Gastrocnemius medialis (tissue), 4 donors: ENCODE measurements at places on chromosomes 7 and 10.
A peak's percentile ranks its signal among the peaks of the same experiment; 100 is the strongest.

DNA sequence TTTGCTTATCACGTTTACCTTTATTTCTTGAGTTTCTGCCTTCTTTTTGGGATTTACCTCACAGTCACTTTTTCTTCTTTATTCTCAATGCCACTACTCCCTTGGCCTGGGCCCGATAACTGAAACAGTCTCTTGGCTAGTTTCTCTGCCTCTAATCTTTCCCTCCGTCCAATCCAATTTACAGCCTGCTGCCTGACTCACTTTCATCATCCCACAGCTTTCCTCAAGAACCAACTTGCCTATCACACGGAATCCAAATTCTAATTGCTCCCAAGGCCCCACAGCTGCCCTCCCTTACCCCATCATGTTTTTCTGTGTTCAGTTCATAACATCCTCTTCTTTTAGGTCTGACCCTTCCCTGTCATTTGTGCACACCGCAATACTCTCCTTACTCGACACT is 121.4 kb downstream of the HIPK2 start:
- H3K36me3 ChIP-seq: no peaks in the 10 kb centered on the region
- no peak overlapping the region for H3K4me3 ChIP-seq
- no peak for DNase-seq
- no peak overlapping the region for H3K27ac ChIP-seq

DNA sequence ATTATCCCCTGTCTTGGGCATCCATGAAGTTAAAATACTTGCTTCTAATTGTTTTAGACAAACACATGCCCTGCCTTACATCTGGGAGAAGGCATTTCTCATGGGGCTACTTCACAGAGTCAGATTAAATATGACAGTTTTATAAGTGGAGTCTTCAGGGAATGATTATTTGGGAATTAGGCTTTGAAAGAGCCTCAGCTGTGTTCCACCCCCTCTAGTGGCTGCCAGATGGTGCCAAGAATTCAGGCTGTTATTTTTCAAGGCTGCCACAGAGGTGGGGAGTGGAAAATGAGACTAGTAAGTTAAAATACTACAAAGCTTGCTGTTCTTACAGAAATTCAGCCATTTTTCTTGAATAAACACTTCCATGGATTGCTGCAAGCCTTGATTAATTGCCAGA is 45.8 kb upstream of the DNAH11 start:
- no peaks in the 10 kb centered on the region for H3K27me3 ChIP-seq
- H3K4me3 ChIP-seq: no peak overlapping the region
- DNase-seq: no peak

- no peak overlapping the region for H3K27ac ChIP-seq
- no peaks in the 10 kb centered on the region for H3K36me3 ChIP-seq
- no peaks in the 10 kb centered on the region for H3K4me1 ChIP-seq
Observed at GRCh38 chr10:96670786-96671185, 49.5 kb downstream of the PIK3AP1 start.

DNA sequence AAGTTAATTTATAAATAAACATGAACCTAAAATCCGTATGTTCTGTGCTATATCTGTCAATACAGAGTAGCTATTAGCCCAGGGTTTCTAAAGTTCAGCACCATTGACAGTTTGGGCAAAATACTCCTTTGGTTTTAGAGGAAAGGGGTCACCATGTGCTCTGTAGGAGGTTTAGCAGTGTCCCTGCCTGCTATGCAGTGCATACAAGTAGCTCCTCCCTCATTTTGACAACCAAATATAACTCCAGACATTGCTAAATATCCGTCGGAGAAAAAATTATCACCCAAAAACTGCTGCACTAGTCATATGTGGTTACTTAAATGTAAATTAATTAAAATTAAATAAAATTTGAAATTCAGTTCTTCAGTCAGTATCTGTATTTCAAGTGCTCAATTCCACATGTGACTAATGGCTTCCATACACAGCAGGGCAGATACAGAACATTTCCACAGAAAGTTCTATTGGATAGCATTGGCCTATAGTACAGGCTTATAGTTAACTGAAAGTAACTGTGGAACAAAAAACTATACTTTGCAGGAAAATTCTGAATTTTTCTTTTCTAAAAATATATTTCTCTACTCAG is 6.4 kb downstream of the UPF2 start:
- H3K4me3 ChIP-seq: no peak overlapping the region
- no peaks in the 10 kb centered on the region for H3K36me3 ChIP-seq
- H3K27me3 ChIP-seq: no peaks in the 10 kb centered on the region
- DNase-seq: no peak

- DNase-seq: no peak
- no peak overlapping the region for H3K27ac ChIP-seq
- peaks cover 15% of the 10 kb centered on the region for H3K27me3 ChIP-seq
- no peaks in the 10 kb centered on the region for H3K4me1 ChIP-seq
- H3K4me3 ChIP-seq: no peak overlapping the region
Observed at GRCh38 chr10:2986391-2986801, 81.0 kb upstream of the PFKP start.

GRCh38 chr10:11156480-11156879 is 138.8 kb downstream of the CELF2 start:
- H3K36me3 ChIP-seq: no peaks in the 10 kb centered on the region
- H3K27me3 ChIP-seq: no peaks in the 10 kb centered on the region
- no peak overlapping the region for H3K4me3 ChIP-seq
- no peak overlapping the region for H3K27ac ChIP-seq
- no peak for DNase-seq

DNA sequence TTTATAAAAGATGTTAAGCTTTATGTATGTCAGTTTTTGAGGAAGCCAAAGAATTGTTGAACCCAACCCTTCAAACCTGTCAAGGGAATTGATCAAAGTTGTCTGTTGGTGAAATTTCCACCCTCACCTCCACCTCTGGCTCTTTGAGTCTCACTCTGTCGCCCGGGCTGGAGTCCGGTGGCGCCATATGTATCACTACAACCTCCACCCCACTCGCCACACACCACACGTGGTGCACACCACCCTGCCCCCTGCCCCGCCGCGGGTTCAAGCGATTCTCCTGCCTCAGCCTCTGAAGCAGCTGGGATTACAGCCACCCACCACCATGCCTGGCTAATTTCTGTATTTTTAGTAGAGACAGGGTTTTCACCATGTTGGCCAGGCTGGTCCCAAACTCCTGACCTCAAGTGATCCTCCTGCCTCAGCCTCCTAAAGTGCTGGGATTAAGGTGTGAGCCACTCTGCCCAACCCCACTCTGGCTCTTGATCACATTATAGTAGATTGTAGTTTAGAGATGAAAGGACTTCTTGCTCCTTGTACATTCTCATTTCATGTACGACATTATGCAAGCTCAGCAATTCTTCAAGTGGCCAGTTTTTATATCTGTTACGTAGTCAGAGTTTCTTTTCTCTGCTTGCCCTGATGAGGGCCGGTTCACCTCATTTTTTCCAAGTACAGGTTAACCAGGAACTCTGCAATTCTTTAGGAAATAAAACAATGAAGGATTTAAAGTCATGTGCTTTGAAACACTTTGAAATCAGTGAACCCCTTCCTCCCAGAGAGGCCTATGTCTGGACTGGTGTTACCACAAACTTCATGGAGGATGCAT is 7.0 kb downstream of the BAMBI start:
- no peaks in the 10 kb centered on the region for H3K27me3 ChIP-seq
- no peaks in the 10 kb centered on the region for H3K4me1 ChIP-seq
- DNase-seq: no peak
- no peak overlapping the region for H3K27ac ChIP-seq
- H3K36me3 ChIP-seq: no peaks in the 10 kb centered on the region
- H3K4me3 ChIP-seq: no peak overlapping the region

- no peak overlapping the region for H3K27ac ChIP-seq
- H3K4me3 ChIP-seq: no peak overlapping the region
- no peaks in the 10 kb centered on the region for H3K36me3 ChIP-seq
- H3K4me1 ChIP-seq: peaks cover 21% of the 10 kb centered on the region
- no peaks in the 10 kb centered on the region for H3K27me3 ChIP-seq
Observed at GRCh38 chr7:6172224-6172909, 100.1 kb downstream of the CYTH3 start.

GRCh38 chr10:130190055-130190736 is 54.0 kb downstream of the GLRX3 start:
- H3K27me3 ChIP-seq: no peaks in the 10 kb centered on the region
- no peaks in the 10 kb centered on the region for H3K36me3 ChIP-seq
- peak; percentile 75 for DNase-seq
- H3K27ac ChIP-seq: no peak overlapping the region
- H3K4me3 ChIP-seq: peak overlapping the region; percentile 70

GRCh38 chr7:30596014-30596641 is 1.4 kb downstream of the GARS1 start:
- H3K36me3 ChIP-seq: no peaks in the 10 kb centered on the region
- peaks cover 26% of the 10 kb centered on the region for H3K4me1 ChIP-seq
- no peaks in the 10 kb centered on the region for H3K27me3 ChIP-seq
- peak overlapping the region; percentile 99 for H3K4me3 ChIP-seq
- DNase-seq: no peak
- peak overlapping the region; percentile 99 for H3K27ac ChIP-seq

- H3K36me3 ChIP-seq: no peaks in the 10 kb centered on the region
- no peaks in the 10 kb centered on the region for H3K27me3 ChIP-seq
- DNase-seq: peak; percentile 60
- H3K4me3 ChIP-seq: no peak overlapping the region
Observed at GRCh38 chr10:78657163-78657861, 411.5 kb upstream of the ZMIZ1 start.

DNA sequence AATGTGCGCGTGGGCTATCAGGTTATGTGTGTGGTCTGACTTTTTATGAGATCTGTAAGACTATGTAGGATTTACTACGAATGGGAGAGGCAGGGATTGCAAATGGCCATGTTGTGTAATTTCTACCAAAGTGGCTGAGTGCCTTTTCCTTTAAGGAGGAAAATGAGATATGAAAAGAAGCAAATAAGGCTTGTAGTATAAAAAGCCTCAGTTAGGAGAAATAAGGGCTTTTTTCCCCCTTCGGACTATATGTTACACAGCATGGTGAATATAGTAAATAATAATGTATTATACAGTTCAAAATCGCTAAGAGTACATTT is 447 bp upstream of the GPAM start:
- peaks cover 27% of the 10 kb centered on the region for H3K4me1 ChIP-seq
- no peaks in the 10 kb centered on the region for H3K27me3 ChIP-seq
- H3K4me3 ChIP-seq: peak overlapping the region; percentile 88
- H3K27ac ChIP-seq: peak overlapping the region; percentile 92

GRCh38 chr7:81025360-81025759 is 106.5 kb upstream of the SEMA3C start:
- H3K36me3 ChIP-seq: no peaks in the 10 kb centered on the region
- no peak overlapping the region for H3K27ac ChIP-seq
- DNase-seq: no peak
- H3K27me3 ChIP-seq: no peaks in the 10 kb centered on the region
- no peaks in the 10 kb centered on the region for H3K4me1 ChIP-seq
- H3K4me3 ChIP-seq: no peak overlapping the region
